ENCODE measurements at places on chromosomes 4 and X. TPM values are rescaled to one million over a fixed set of nuclear protein-coding genes. Genes with fewer than 3 reads are reported as not detected.

Gene SYNPO2
- total RNA-seq, result 91.1 TPM

Gene DRD5
- total RNA-seq, result not detected

Gene TMEM150C
- 1.6 TPM for total RNA-seq

Gene NMU
- 1.0 TPM for total RNA-seq

Gene NHSL2
- total RNA-seq, result 11.8 TPM

Gene GLOD5
- 7.1 TPM for total RNA-seq

Gene UGT2A1
- not detected for total RNA-seq

Gene WNK3
- 0.14 TPM for total RNA-seq

Gene AREG
- total RNA-seq, result 16.9 TPM

Gene FAM47A
- not detected for total RNA-seq

Gene BEND2
- total RNA-seq, result not detected

Gene RAB39B
- 0.79 TPM for total RNA-seq

Gene UCP1
- total RNA-seq, result not detected

Gene SH3TC1
- 11.7 TPM for total RNA-seq

Gene STBD1
- 34.3 TPM for total RNA-seq

Gene DUX4
- total RNA-seq, result not detected

Gene PCDH10
- total RNA-seq, result 0.32 TPM

- no peak for DNase-seq
These were observed 314.0 kb downstream of the GBA3 start for GRCh38 chr4:23006756-23007155.

GRCh38 chrX:55709735-55710134 is 7.8 kb upstream of the RRAGB start:
- no peak for DNase-seq

DNA sequence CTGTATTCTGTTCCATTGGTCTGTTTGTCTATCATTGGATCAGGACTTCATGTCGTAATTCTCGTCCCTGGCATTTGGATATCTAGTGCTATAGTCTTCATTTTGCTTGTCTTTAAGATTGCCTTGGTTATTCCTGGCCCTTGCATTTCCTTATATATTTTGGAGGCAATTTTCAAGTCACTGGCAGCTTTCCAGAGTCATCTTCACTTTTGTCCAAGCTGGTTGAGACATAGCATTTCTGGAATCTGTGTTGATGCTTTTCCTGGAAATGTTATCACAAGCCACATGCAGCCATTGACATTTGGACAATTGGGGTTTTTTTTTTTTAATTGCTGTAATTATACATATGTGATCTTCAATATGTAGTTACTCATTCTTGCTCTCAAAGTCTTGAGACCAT is 45.2 kb upstream of the HGFAC start:
- no peak for DNase-seq

GRCh38 chr4:15202481-15202880 is 200.2 kb downstream of the CPEB2 start:
- DNase-seq, result no peak

DNA sequence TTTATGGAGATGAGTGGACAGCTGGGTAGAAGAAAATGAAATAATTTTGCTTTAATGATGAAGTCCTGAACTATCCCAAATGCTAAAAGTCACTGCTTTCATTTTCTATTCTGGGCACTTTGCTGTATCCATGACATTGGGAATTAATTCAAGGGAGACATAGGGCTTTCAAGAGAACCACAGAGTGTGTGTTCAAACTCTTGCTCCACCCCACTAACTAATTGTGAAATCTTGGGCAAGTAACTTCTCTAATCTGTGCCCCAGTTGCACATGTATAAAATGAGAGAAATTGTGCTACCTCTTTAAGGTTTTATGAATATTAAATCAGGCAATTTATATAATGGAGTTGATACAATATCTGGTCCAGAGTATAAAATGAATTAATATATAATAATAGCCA is 1422.0 kb downstream of the ADGRL3 start:
- no peak for DNase-seq

DNA sequence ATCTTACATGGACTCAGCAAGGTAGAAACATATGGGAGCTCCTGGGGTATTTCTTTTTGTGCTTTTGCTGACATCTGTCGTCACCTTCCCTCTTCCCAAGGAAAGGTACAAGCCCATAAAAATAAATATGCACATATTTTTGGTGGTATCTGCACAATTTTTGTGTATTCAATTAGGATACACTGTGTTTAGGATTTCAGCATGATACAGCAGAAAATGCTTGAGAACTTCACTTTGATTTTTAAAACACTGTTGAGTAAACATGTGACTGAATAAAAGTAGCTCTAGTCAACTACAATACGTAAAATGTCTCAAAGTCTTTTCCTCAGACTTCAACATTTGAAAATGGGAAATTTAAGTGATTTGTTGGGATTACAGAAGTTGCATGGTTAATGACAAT is 99.4 kb upstream of the SPANXC start:
- DNase-seq, result no peak

- no peak for DNase-seq
These were observed 40.6 kb upstream of the PRDX4 start for GRCh38 chrX:23626651-23627050.

DNA sequence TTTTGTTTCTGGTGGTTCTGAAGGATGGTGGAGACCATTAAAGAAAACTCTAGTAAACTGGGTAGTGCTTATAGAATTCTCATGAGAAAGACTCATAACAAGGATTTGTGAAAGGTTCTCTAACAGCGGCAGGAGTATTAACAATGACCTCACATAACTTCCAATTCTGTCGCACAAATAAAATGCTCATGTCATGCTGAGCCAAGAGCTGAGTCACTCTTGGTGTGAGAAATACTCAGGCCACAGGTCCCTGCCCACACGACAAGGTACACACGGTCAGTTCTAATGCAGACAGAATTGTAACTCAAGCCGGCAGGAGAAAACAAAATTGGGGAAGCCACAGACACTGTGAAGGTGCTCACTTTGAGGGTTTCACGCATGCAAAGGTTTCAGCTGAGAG is 34.4 kb upstream of the C4orf50 start:
- DNase-seq, result no peak

GRCh38 chr4:55186123-55186522 is 60.7 kb upstream of the KDR start:
- DNase-seq, result no peak

- DNase-seq, result no peak
These were observed 274.8 kb upstream of the TENM3 start for GRCh38 chr4:181968371-181968770.

GRCh38 chrX:115268421-115268820 is 21.1 kb upstream of the LUZP4 start:
- no peak for DNase-seq

DNA sequence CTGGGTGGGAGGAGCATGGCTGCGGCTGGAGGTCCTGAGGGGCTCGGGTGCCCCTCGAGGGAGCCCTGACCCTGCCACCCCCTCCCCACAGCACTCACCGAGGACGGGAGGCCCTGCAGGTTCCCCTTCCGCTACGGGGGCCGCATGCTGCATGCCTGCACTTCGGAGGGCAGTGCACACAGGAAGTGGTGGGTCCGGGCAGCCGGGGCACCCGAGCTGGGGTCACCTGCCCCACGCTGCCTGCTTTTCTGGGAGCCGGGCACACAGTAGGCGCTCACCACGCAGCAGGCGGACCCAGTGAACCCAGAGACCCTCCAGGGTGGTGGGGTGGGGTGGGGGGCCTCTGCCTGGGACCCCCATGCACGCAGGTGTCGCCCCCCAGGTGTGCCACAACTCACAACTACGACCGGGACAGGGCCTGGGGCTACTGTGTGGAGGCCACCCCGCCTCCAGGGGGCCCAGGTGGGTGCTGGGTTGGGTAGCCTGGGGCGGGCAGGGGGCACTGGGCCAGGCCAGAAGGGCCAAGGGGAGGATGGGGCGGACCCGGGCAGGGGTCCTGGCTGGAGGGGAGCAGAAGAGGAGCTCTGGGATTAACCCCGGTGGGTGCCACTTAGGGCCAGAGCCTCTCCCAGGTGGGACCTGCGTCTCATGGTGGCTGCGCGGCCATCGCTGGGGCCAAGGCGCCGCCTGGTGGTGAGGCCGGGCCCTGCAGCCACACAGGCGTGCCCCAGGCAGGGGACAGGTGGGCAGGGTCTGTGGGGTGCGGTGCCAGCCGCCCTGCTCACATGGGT is 1.4 kb downstream of the HGFAC start:
- peak; percentile 72 for DNase-seq

- no peak for DNase-seq
These were observed 186.4 kb upstream of the NDST3 start for GRCh38 chr4:117847849-117848248.

- no peak for DNase-seq
These were observed 13.1 kb downstream of the MED12 start for GRCh38 chrX:71131510-71131909.

DNA sequence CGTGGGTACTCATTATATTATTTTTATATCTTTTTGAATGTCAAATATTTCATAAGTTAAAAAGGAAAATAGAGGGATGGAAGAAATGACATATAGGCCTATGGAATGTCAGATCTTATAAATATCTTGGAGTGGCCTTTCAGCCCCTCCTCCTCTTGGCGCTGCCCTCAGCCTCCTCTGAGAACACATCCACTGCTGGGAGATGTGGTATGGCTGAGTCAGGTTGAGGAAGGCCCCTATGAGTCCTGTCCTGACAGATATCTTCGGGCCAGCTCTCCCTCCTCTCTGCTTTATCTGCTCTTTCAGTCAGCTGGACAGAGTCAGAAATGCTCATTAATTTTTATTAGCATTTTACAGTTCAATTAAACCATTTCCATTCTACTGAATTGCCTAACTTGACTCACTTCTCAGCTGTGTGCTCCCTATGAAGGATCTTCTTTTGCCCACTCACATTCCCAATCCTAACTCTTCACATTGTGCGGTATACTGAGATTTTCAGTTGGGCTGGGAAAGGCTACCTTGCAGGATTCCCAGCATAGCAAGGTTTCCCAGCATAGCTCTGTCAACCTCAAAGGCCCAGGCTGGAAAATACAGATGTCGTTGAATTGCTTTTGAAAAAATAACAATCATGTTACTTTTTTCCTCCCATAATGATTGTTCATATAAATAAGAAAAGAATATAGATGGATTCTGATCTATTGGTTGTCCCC is 128.0 kb downstream of the ARHGEF9 start:
- no peak for DNase-seq

DNA sequence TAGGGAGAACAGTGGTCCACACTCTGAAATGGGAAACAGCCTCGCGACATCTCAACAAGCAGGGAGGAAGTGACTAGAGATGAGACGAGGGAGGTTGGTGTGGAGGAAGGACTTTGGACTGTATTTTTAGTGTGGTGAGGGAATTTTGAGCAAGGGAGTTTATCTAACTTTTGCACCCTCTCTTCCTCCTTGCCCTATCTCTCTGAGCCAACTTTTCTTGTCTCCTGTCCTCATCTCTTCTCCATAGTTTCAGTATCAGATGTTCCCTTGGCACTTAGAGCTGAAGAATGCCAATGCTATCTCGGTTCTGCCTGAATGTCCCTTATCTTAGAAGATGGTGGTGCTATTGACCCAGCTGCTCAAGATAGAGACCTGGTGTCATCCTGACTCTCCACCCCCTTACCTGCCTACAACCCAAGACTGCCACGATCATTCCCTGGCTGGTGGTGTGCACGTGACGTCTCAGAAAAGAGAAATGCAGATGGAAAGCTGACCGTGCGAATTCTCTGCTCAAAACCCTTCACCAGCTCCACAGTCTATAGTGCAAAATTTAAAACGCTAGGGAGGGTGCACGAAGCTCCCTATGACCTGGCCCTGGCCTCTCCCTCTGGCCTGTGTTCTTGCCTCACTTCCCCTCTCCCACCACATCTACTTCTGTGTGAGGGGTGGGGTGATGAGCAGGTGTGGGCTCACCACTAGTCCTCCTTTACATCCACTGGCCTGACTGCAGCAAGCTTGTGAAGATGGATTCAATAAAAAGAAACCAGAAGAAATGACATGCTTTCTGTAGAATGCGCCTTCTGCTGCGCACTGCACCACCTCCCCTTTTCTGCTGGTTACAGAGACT is 20.9 kb downstream of the MPP1 start:
- DNase-seq, result no peak

DNA sequence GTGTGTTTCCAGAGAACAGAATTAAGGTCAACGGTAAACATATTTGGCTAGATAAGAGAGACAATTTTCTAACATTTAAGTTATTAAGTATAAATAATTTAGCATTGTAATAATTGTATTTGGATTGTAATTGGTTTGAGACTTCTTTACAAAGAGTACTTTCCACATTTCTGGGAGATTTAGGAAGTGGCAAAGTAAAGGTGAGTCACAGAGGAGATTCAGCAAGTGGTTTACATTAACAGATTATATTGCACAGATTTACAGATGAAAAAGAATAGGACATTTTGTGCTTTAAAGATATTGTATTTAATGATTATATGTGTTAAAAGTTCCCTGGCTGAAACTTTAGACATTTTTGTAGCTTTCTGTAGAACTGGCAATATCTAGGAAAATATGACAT is 584.4 kb upstream of the AADAT start:
- no peak for DNase-seq

DNA sequence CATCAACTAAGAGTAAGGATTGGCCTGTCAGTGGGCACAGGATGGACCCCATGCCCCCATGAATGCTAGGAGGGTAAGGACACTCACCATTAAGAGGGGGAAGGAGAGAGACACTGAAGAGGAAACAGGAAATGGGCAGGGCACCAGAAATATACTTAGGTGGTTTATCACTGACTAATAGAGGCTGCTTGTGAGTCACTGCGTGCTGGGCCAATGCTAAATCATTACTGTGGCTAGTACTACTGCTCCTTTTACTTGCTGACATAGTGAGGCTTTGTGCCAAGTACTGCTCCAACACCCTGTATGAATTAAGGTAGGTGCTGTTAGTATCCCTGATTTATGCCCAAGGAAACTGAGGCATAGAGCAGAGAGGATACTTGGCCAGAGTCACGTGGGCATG is 130.4 kb upstream of the FRMPD4 start:
- DNase-seq, result no peak

GRCh38 chr4:182752158-182752910 is 164.9 kb downstream of the DCTD start:
- no peak for DNase-seq

- DNase-seq, result no peak
These were observed 650.3 kb upstream of the FAM241A start for GRCh38 chr4:111494971-111495370.

DNA sequence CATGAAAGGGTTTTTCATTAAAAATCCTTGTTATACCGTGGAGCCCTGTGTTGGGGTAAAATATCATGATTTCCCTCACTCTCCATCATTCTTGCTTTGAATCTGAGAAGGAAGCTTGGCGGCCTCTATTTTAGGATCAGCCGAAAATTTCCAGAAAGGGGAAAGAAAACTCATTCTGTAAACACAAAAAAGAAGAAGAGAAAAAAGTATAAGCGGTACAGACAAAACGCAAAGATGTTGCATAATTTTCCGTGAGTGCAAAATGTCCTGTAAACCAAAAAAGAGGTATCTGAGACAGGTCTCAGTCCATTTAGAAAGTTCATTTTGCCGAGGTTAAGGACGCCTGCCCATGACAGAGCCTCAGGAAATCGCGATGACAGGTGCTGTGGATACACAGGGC is 5.3 kb downstream of the CSF2RA start:
- no peak for DNase-seq

DNA sequence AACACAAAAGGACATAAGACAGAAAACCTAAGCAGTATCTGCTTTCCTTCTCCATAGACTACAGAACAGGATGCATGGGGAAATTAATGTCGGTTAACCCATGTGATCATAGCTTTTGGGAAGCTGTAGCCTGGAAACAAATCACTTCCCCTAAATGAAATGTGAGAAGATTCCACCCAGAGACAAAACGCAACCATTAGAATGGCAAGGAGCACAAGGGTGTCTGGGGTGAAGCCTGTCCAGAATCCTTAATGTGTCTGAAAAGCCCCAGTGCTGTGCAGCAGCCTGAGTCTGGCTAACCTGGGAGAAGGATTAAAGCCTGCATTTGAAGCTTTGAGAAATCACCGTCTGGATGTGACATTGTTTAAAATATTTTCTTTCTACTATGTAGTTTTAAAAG is 213.3 kb downstream of the ANKRD50 start:
- no peak for DNase-seq
